Peyer's patch (tissue), 4 donors: ENCODE measurements at places on chromosomes 1 and 21.

DNA sequence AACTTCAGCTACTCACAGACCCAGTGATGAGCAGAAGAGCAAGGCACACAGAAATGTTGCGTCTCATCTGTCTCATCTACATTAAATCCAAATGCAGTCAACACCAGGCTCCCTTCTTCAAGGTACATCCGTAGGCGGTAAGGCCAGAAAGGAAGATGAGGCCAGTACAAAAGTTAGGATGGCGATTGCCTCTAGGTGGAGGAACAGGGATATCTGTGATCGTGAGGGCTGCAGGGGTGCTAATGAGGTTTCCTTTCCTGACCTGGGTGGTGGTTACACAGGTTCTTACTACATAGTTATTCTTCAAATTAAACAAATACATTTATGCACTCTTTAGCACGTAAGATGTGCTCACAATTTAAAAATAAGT, 1.4 kb upstream of the MYBPH start:
- no peaks in the 10 kb centered on the region for H3K36me3 ChIP-seq
- no peak for DNase-seq
- no peaks in the 10 kb centered on the region for H3K4me1 ChIP-seq
- H3K27me3 ChIP-seq: no peaks in the 10 kb centered on the region
- no peak overlapping the region for H3K27ac ChIP-seq

- no peaks in the 10 kb centered on the region for H3K27me3 ChIP-seq
- peak overlapping the region; percentile 86 for H3K27ac ChIP-seq
- no peaks in the 10 kb centered on the region for H3K36me3 ChIP-seq
- H3K4me3 ChIP-seq: no peak overlapping the region
- peaks cover 17% of the 10 kb centered on the region for H3K4me1 ChIP-seq
Measured at GRCh38 chr21:45330075-45330781, 42.5 kb upstream of the POFUT2 start.

- H3K36me3 ChIP-seq: no peaks in the 10 kb centered on the region
- no peak overlapping the region for H3K4me3 ChIP-seq
- peaks cover 2% of the 10 kb centered on the region for H3K4me1 ChIP-seq
- no peaks in the 10 kb centered on the region for H3K27me3 ChIP-seq
Measured at GRCh38 chr1:198667186-198667585, 28.3 kb downstream of the PTPRC start.

DNA sequence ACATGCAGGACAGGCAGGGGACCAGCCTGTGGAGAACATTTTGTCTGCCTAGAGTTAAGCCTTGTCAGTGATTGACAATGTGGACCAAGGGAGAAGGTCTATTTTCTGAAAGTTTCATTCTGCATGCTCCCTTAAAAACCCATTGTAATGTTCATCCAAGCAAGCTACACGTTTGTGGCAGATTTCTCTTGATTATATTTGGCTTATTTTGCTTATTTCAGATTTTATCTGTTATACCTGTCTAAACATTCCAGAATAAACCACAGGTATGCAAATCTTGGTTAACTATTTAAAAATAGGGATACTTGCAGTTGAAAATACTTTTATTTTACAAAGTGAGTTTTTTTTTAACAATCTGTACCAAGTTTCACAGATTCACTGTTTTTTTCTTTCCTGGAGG, 78.2 kb upstream of the F3 start:
- H3K27me3 ChIP-seq: no peaks in the 10 kb centered on the region
- no peak overlapping the region for H3K27ac ChIP-seq
- no peak for DNase-seq
- no peak overlapping the region for H3K4me3 ChIP-seq
- H3K4me1 ChIP-seq: no peaks in the 10 kb centered on the region

DNA sequence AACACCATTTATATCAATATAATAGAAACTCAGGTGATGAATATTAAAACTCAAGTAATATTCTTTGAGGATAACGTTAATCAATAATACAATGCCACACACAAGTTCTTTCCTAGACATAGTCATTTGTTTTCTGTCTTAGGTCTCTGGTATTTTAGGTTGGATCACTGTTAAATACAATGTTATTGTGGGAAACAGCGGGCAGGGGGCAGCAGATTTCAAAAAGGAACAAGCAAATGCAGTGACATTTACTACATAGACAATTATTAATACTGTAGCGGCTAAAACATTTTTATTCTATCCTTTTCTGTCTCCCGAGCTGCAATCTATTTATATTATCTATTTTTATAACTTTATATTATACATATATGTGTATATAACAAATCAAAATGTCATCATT, 186.4 kb upstream of the ZNHIT6 start:
- no peak overlapping the region for H3K4me3 ChIP-seq
- no peaks in the 10 kb centered on the region for H3K4me1 ChIP-seq
- no peak for DNase-seq
- H3K36me3 ChIP-seq: no peaks in the 10 kb centered on the region

GRCh38 chr1:62687421-62687902, 724 bp downstream of the DOCK7 start:
- H3K27me3 ChIP-seq: no peaks in the 10 kb centered on the region
- H3K27ac ChIP-seq: peak overlapping the region; percentile 82
- peak overlapping the region; percentile 84 for H3K4me3 ChIP-seq
- DNase-seq: peak; percentile 53

DNA sequence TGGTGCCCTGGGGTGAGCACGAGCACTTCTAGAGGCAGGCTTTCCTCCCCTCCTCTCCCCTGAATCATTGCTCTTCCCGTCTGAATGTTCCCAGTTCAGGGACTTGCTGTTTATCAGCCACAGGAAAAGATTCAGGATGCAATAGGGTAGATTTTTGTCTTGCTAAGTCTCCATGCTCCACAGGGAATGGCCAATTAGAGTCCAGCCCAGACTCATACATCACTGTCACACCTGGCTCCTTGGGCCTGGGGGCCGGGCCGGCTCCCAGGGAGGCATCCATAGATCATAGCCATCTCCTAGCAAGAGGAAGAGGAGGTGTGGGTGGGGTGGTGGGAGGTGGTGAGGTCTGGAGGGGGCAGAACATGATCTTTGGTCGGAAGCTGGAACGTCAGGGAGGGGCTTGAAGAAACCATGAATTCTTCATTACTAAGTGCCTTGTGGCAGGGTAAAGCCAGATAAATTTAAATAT, 83.4 kb downstream of the LRRN2 start:
- DNase-seq: no peak
- H3K4me1 ChIP-seq: no peaks in the 10 kb centered on the region
- H3K36me3 ChIP-seq: no peaks in the 10 kb centered on the region
- H3K27ac ChIP-seq: no peak overlapping the region
- H3K27me3 ChIP-seq: no peaks in the 10 kb centered on the region
